ENCODE measurements at places on chromosomes 2 and 18.

- DNase-seq: no peak
Observed at GRCh38 chr2:215918901-215919599, 94.3 kb downstream of the MREG start.

DNA sequence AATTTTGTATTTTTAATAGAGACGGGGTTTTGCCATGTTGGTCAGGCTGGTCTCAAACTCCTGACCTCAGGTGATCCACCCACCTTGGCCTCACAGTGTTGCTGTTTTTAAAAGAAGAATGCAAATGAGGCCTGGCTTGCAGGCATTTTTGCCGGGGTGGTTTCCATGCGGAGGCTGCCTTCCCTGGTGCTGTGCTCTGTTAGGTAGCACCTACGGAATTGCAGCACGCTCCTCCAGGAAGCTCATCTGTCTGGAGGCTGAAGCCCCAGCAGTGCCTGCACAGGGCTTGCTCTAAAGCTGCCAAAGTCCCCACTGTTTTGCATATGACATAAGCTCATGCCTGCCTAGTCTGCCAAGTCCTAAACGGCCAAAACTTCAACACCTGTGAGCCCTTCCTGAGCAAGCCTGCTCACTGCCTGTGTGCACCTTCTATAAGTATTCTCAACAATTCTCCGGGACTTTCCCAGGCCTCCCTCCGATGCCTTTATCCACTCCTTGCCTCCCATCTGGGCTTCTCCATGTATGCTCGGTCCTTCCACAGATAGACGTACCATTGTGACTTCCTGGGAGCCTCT is 551.3 kb upstream of the RAB6C start:
- no peak for DNase-seq

GRCh38 chr2:152924722-152925121 is 206.3 kb downstream of the ARL6IP6 start:
- DNase-seq: no peak

- no peak for DNase-seq
Observed at GRCh38 chr2:187313831-187314230, 134.2 kb downstream of the CALCRL start.

- DNase-seq: no peak
Observed at GRCh38 chr2:28438532-28439063, 45.9 kb downstream of the FOSL2 start.

DNA sequence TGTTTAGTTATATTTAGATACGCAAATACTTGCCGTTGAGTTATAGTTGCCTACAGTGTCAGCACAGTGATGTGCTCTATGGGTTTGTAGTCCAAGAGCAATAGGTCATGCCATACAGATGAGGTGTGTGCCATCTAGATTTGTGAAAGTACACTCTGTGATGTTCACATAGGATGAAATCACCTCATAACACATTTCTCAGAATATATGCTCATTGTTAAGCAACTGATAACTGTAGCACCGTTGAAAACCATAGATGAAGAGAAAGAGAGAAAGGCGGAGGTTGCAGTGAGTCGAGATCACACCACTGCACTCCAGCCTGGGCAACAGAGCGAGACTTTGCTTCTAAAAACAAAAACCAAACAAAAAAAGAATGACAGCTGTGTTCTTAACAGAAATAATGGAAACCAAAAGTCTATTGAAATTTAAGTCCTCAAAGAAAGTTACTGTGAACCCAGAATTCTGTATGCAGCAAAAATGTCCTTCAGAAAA is 9.5 kb downstream of the DGKD start:
- no peak for DNase-seq

DNA sequence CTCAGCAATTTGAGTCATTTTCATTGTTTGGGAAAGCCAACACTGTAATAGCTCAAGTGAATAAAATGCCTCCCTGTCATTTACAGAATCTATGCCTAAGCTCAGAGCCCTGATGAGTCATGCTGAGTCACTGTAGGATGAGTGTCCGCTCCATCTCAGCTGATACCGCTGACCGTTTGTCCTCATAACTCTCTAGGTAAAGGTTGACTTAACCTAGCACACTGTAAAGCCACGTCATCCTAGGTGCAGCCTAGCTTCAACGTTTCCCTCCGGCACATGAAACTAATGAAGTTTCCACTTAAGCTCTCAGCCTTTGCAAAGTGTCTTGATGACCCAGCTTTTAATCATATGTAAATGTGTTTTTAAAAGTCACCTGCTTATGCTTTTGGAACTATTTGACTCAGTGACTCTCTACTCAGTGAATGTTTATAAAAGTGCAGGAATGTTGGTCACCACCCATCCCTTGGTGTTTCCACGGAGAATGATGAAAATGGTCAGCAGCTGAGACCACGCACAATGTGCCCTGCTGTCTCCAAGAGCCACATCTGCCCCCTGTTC is 154.0 kb downstream of the PMAIP1 start:
- no peak for DNase-seq

DNA sequence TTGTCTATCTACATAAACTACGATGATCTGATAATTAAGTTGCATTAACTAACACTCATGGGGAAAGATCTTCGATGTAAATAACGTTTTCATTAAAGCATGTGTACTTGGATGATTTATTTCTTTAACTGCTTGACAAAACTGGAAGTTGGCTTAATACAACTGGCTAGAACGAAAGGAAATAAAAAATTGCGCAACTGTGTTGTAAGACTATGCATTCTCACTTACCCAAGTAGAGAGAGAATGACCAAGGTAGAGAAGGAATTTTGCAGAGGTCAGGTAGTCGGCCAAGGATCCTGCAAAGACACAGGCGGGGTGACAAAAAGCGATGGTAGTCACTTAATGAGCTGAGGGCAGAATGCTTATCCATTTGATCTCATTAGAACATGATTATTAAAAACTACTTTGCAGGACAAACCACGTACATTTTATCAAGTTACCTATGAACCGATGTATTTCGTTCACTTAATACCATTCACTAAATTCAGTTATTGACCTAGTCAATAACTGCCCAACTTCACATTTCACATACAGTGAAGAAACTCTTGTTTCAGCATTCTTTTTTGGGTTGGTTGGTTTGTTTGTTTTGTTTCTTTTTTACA is 900 bp downstream of the SLC40A1 start:
- no peak for DNase-seq

DNA sequence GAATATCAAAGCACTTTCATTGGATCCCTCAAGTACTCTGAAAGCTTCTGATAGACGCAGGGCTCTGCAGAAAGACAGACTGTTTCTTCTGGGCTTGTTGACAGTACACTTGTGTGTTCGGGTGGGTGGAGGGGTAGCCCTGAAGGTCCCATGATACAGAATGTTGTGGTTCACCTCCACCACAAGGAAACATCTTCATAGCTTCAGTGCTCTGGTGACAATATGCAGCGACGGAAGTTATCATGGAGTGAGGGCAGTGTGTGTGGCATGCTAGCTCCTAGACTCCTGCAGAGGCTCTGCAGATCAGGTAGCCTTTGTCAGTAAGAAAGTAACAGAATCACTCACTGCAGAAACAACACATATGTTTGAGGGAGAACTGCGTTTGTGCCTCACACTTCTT is 90.7 kb downstream of the MEIS1 start:
- DNase-seq: no peak

DNA sequence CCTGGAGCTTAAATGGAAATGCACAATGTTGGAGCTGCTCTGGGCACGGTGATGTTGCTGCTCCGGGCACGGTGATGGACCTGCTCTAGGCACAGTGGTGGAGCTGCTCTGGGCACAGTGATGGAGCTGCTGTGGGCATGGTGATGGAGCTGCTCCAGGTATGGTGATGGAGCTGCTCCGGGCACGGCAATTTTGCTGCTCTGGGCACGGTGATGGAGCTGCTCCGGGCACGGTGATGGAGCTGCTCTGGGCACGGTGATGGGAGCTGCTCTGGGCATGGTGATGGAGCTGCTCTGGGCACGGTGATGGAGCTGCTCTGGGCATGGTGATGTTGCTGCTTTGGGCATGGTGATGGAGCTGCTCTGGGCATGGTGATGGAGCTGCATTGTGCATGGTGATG is 79.7 kb downstream of the LDLRAD4 start:
- no peak for DNase-seq

GRCh38 chr2:155485141-155485842 is 786.8 kb downstream of the KCNJ3 start:
- no peak for DNase-seq

GRCh38 chr18:64566456-64566855 is 417.6 kb upstream of the LINC00305 start:
- DNase-seq: no peak

DNA sequence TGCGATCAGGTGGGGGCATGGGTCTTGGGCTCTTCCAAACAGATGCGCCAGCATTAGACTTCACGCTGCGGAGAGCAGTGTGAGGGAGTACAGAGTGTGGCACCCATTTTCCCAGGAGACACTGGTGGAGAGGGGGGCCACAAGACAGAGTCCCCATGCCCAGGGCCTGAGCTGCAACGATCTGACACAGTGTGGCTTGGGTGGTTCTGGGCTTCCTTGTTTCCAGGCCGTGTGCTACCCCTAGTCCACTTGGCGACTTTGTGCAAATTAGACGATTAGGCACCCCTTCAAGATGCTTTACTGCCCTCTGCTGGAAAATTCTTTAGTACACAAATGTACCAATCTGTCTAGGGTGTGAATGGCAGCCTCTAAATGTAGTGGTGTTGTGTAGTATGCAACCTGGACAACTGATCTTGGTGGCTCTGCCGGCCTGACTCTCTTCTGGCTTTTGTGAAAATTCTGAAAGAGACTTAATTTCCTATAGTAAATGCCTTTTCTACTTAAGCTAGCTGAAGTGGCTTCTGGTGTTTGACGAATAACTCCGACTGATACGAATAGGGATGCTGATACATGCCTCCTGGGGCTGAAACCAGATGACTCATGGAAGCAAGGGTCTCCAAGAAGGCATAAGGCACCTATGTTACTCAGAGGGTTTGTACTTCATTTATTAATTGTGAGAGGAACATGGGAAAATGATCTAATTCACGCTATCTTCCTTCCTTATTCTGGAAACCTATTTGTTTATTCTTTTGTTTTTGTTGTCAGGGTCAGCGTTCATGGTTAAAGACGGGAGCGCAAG is 92.3 kb upstream of the SMAD2 start:
- no peak for DNase-seq

- peak; percentile 96 for DNase-seq
Observed at GRCh38 chr18:35024965-35025364, 16.2 kb upstream of the MAPRE2 start.

DNA sequence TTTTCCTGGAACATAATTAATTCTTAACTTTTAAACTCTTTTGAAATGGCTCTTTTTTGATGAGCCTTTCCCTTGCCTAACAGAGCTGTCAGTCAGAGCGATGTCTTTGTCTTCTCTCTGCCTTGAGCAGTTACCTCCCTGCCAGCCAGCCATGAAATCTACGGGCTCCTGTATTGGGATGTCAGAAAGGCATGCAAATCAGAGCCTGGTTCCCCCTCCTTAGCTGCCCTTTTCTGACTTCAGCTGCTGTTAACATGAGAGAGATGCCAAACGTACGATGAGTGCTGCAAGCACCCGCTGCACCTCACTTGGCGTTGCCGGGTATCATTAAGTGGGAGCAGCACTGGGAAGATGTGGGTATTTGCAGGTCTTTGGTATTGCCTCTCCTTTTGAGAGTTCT is 131.4 kb upstream of the BOD1L2 start:
- no peak for DNase-seq

- DNase-seq: no peak
Observed at GRCh38 chr2:57908736-57909161, 137.9 kb upstream of the VRK2 start.

GRCh38 chr2:37713258-37713700 is 41.8 kb upstream of the CDC42EP3 start:
- no peak for DNase-seq

Data from muscle of arm (tissue), 14 donors.